ENCODE measurements at places on chromosomes 4 and X.
A peak's percentile ranks its signal among the peaks of the same experiment; 100 is the strongest.

- DNase-seq = no peak
Observed at GRCh38 chrX:37594755-37595382, 23.4 kb downstream of the LANCL3 start.

GRCh38 chrX:152899111-152899873, 1.4 kb downstream of the ZNF185 start:
- DNase-seq = no peak

DNA sequence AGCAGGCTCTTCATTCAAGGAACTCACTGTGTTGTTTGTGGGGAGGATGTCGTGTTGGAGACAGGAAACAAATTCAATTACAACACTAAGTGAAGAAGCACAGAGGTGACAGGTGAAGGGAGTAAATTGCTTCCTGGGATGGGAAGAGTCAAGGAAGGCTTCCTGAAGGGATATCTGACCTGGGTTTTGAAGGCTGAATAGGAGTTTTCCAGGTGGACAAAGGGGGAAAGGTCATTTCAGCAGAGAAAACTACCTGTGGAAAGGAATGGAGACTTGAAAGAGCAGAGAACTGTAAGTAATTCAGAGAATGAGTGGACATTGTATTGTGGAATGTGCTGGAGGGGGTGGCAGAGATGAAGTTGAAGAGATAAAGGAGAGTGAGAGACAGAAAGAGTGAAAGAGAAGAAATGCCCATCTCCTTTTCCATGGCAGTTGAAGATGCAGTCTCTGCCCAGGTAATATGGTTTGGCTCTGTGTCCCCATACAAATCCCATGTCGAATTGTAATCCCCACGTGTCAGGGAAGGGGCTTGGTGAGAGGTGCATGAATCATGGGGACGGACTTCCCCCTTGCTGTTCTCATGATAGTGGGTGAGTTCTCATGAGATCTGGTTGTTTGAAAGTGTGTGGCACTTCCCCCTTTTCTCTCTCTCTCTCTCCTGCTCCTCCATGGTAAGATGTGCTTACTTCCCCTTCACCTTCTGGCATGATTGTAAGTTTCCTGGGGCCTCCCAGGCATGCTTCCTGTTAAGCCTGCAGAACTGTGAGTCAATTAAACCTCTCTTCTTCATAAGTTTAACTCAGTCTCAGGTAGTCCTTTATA, 205.7 kb upstream of the BCOR start:
- no peak for DNase-seq

GRCh38 chrX:71514367-71515037, 18.4 kb upstream of the OGT start:
- no peak for DNase-seq

DNA sequence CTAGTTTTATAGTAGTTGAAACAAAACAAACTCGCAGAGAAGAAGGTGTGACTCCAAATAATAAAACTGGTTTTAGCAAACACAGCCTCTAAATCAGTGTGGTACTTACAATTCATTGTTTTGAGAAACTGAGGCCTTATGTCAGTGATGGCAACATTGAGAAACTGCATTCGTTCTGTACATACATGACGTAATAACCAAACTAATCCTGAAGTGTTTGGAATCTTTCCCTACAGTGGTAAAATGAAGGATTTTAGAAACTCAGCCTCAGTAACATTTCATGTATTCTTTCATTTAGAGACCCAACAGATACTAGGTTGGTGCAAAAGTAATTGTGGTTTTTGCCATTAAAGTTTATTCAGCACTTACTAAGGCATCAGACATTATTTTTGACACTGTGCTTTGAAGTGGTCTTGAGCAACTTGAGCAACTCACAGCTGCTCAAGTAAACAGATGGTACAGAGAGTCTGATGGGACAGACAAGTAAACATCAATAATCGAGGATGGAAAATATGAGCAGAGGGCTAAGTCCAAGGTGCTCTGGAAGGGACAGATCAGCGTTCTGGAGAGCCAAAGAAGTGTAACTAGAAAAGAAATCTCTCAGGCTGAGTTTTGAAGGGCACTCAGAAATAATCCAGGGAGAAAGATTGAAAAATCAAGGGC, 390.8 kb upstream of the BOD1L1 start:
- DNase-seq = no peak

- no peak for DNase-seq
Observed at GRCh38 chrX:53133400-53133799, 39.5 kb downstream of the KANTR start.

DNA sequence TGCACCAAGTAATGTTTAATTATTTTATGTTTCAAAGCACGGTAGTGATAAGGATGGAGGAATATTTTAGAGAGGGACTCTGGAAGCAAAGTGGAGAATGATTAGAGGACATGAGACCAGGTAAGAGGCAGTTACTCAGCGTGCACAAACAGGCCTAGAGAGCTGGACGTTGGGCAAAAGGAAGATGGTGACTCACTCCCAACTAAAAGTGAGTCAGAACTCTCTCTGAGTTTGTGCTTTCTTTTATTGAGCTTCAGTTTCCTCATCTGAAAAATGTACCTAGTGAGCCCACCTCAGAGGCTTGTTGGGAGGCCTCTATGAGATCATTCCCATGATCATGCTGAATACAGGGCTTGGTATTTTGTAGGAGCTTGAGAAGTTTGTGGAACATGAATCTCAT, 1.6 kb upstream of the ZC4H2 start:
- no peak for DNase-seq

GRCh38 chrX:67953658-67954057, 409.8 kb downstream of the AR start:
- DNase-seq = no peak

DNA sequence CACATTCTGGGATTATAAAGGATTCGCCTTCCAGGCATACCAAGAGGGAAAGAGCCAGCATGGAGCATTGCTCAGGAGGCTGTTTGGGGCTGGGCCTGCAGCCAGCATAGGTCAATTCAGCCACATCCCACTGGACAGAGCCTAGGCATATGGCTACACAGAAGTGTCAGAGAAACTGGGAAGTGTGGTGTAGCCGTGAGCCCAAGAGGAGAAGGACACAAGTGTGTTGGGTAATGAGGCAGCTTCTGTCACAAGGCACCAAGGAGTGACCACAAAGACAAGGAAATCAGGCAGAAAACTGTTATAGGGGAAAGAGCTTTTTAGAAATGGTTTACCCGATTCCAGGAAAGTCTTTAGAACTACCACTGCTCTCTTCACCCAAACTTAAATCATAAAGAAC, 178.6 kb upstream of the TBL1X start:
- DNase-seq = no peak

- DNase-seq = no peak
Observed at GRCh38 chr4:152321398-152321797, 214.5 kb downstream of the FBXW7 start.

- DNase-seq = no peak
Observed at GRCh38 chrX:121864561-121864960, 817.2 kb downstream of the GLUD2 start.

GRCh38 chrX:13520351-13520750, 49.0 kb upstream of the EGFL6 start:
- no peak for DNase-seq

- DNase-seq = no peak
Observed at GRCh38 chr4:157128395-157128794, 52.4 kb downstream of the GLRB start.

DNA sequence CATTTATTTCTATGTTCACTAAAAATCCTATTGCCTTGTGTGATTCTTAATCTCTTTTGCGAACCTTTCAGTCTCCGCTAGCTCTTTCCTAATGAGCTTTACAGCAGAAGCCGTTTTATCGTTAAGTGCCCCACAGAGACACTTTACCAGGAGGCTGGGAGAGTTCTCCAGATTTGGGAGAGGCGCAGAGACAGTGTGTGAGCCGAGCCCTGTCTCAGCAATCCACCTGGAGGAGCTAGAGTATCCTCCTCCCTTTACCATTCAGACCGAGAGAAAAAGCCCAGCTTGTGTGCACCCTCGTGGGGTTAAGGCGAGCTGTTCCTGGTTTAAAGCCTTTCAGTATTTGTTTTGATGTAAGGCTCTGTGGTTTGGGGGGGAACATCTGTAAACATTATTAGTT, 54.9 kb upstream of the MTM1 start:
- DNase-seq = no peak

- no peak for DNase-seq
Observed at GRCh38 chr4:73404042-73404441, at the start of gene ALB. Gene ALB (plus strand): TSS chr4:73404287. CDS start chr4:73404328, 41 bp downstream.

DNA sequence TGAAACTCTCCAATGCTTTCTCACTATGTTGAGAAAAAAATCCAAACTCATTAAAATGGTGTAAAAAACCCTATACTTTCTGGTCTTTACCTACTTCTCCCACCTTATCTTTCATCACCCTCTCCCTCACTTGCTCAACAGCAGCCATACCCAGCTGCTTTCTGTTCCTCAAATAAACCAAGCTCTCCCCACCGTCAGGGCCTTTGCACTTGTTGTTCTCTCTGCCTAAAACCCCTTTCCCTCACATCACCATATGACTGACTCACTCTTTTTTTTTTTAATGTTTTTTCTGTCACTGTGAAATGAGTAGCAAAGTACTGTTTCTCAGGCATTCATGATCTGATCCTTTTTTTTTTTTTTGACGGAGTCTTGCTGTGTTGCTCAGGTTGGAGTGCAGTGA, 122.3 kb upstream of the TMEM164 start:
- no peak for DNase-seq

- DNase-seq = no peak
Observed at GRCh38 chr4:19030048-19030447, 1008.5 kb upstream of the LCORL start.

DNA sequence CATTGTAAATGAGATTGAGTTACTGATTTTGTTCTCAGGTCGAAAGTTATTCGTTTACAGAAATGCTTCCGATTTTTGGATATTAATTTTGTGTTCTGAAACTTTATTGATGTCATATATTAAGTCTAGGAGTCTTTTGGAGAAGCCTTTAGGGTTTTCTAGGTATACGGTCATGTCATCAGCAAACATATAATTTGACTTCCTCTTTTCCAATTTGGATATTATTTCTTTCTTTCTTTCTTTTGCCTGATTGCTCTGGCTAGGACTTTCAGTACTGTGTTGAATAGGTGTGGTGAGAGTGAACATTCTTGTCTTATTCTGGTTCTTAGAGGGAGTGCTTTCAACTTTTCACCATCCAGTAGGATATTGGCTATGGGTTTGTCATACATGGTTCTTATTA, 35.4 kb upstream of the PDLIM5 start:
- no peak for DNase-seq

- DNase-seq = no peak
Observed at GRCh38 chrX:78650906-78651437, 8.2 kb downstream of the RTL3 start.

- DNase-seq = no peak
Observed at GRCh38 chr4:169024762-169025161, 14.7 kb upstream of the CBR4 start.

GRCh38 chr4:68175562-68176155, 46.0 kb upstream of the TMPRSS11F start:
- DNase-seq = peak; percentile 26

DNA sequence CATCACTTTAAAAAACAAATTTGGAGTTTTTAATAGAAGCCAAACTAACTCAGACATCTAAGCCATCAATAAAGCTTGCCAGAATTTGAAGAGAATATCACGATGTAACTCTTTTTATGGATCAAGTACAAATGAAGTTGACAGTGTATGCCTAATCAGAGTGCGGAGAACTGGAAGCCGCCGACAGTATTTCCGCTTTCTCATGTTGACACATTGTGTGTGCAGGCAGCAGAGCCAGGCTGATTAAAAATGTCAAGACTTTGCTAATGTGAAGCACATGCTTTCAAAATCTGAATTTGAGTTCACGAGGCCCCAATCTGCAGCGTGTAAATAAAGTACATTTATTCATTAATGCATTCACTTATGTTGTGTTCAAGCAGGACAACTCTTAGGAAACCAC, 161.2 kb downstream of the TENM3 start:
- no peak for DNase-seq

GRCh38 chr4:45131020-45131419, 404.7 kb upstream of the GNPDA2 start:
- DNase-seq = no peak

- DNase-seq = peak; percentile 73
Observed at GRCh38 chr4:144645631-144646522, at the start of gene HHIP. Gene HHIP (plus strand): TSS chr4:144646156. CDS start chr4:144646676, 520 bp downstream.

DNA sequence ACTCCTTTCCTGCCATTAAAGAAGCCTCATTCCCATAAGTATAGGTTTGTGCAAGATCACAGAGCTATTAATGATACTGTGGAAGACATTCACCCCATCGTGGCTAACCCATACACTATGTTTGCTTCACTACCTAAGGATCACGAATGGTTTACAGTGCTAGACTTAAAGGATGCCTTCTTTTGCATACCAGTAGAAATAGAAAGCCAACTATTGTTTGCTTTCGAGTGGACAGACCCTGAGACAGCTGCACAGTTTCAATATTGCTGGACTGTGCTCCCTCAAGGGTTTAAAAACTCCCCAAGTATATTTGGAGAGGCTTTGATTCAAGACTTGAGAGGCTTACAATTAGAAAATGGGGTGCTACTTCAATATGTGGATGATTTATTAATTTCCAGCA, 16.0 kb upstream of the PAPSS1 start:
- DNase-seq = no peak

DNA sequence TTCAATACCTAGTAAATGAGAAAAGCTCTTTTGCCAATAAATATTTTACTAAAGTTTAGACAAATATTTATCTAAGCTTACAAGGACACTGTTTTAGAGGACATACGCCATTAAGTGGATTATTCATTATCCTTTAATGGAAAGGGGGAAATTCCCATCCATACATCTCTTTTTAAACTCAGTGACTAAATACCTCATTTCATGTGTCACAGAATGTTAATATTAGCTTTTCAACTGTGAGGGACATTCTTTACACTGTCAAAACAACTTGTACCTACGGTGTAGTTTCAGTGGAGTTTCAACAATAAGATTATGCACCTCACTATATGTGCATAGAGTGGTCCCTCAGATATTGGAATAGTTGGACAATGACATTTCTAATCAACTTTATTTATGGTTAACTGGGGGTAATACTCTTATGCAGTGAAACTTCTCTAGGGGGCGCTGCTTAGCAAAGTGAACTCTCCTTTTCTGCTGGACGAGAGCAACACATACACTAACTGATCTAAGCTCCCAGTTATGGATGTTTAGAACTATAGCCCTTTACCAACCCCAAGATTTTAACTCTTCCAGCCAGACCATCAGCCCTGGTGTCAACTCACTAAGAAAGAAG, 9.7 kb downstream of the HS6ST2 start:
- no peak for DNase-seq

DNA sequence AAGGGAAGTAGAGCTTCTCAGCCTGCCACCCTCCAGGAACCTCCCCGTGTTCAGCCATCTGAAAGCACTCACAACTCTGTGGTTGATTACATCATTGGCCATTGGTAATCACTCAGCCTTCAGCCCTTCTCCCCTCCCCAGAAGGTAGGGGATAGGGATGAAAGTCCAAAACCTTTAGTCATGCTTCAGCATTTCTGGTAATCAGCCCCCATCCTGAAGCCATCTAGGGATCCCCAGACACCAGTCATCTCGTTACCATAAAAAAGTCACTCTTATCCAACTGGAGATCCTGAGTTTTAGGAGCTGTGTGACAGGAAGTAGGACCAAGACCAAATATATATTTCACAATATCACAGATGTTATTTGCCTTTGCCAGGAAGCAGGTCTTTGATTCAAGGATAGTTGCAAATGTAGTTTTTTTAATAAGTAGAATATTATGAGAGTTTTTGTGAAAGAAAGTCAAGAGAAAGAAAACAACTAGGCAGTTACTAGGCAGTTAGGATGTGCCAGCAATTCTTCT, 364.6 kb upstream of the NOCT start:
- no peak for DNase-seq

GRCh38 chr4:7513671-7514070, 78.9 kb upstream of the PSAPL1 start:
- no peak for DNase-seq
